Stimulated activated CD4-positive, alpha-beta T cell treated with anti-CD3 and anti-CD28 coated beads, TNF-alpha, amount 100 ng/mL, for 24 hours (primary cell): ENCODE measurements at places on chromosomes 4 and X.

GRCh38 chrX:120270567-120270966 is 20.0 kb downstream of the ZBTB33 start:
- DNase-seq, result no peak

DNA sequence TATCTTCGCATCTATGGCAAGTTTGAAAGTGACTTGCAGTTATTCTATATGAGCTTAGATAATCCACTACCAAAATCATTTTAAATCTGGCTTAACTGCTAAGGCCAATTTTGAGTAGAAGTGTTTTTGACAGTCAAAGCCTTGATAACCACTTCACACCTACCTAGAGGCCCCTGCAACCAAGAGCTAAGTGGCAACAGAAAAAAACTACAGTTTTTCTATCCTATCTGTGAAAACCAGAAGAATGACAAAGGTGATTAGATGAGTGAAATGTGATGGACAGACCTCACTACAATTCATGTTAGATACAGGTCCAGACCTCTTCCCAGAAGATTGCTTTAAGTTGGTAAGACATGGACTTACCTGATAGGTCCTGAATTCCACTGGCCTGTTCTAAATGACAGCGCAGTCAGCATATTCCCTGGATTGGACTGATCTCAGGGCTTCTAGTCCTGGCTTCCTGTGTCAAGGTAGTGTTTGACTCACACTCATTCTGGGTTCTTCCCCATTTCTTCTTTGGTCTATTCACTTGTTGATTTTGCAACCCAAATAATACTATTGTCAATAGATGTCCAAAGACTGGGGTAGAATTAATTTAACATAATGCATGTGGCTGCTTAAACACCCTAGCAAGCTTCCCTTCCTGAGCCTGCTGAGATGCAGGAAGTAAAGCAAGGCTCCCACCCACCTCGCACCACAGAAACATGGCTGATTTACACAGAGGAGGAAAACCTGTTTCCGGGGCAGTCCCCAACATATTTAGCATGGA is 65.1 kb downstream of the PPP3CA start:
- DNase-seq, result no peak

DNA sequence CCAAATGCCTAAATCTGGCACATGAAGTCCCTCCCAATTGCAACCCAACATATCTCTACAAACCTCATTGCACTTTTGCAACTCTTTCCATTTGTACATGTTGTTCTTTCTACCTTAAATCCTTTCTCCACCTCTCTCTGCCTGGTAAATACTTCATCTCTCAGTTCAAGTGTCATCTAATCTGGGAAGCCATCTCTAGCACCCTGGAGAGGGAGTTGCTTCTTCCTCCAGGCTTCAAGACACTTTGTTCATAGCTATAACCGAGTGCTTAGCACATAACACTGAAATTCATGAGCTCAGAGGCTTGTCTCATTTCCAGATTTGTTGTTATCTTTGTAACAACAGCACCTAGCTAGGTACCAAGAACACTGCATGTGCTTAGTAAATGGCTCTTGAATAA is 114.8 kb upstream of the NAP1L5 start:
- DNase-seq, result no peak

GRCh38 chrX:18983666-18984380 is at the start of gene PHKA2:
Gene PHKA2 (minus strand): TSS chrX:18984114. CDS start chrX:18983932, 182 bp downstream.
- no peak for DNase-seq

DNA sequence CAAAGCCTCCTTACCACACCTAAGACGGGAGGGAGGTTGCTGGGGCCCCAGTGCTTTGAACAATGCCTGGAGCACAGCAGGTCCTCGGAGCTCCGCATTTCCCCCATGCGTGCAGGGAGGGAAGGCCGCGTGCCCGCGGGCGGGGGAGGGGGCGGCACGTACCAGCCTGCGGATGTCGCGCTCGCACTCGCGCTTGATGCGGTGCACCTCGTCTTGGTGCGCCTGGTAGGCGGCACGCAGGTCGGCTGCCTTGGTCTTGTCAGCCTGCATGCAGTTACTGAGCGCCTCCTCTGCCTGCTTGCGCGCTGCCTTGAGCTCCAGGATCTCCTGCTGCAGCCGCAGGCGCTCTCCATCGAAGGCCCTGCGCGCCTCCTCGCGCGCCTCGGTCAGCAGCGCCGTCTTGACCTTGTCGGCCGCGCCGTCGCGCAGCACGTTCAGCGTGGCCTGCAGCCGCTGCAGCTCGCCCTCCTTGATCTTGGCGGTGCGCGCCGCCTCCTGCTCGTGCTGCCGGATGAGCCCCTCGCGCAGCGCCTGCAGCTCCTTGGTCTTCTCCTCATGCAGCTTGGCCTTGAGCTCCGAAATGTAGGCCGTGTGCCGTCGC is 87.2 kb upstream of the C4orf50 start:
- no peak for DNase-seq

- DNase-seq, result no peak
Observed at GRCh38 chrX:119190831-119191230, 45.3 kb upstream of the PGRMC1 start.

GRCh38 chr4:140150636-140150885 is 3.4 kb downstream of the MAML3 start:
- DNase-seq, result no peak
